ENCODE measurements at places on chromosomes 5 and 9.

GRCh38 chr9:93592008-93592642 is 15.7 kb downstream of the PHF2 start:
- DNase-seq: no peak

GRCh38 chr9:86800681-86801080 is 146.6 kb downstream of the GAS1 start:
- no peak for DNase-seq

GRCh38 chr9:129340427-129341170 is 162.5 kb upstream of the IER5L start:
- DNase-seq: no peak

DNA sequence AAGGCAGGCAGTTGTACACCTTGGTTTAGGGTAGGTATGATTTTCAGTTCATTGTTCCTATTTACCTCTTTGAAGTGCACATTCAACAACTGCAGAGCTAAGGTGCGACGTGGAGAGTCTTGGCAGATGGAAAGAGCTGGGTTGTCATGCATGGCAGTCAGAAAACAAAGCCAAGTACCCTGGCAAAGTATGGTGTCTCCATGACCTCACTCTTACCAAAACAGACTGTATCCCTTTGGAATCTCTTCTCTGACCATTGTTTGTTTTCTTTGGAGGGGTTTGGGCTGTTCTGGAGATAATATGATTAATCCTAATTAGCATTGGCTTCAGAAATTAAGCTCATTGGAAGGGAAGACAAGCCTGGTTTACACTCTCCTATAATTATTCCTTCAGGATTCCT is 665.7 kb downstream of the DNAH5 start:
- DNase-seq: no peak

DNA sequence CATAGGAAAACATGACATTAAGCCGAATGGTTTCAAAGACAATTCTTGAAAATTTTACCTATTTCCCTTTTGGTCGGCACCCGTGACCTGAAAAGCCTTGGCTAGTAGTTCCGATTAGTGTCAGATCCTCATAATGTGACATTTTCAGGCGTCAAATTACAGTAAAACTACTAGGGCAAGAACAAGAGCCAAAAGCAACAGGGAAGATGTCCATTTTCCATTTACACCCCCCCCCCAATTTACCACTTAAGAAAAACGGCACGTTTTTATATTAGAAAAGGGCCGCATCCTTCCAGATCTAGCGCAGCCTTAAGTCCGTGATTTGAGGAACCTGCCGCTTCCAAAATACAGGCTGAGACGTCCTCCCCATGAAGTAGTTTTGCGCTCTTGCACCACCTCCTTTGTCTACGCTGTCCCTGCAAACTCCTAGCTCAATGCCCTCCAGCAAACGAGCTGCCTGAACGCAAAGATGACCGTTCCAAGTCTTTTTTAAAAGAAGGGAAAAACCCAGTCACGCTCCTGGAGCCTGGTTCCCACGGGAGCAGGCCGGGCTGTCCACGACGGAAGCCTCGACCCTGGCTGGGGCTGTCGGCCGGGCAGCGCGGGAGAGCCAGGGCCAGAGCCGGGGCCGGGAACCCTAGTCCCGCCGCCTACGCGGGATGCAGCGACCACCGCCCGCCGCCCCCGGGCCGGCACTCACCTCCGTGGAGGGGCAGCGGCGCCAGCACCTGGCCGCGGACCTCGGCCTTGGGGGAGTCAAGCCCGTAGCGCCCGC is 616 bp downstream of the RNF130 start:
- DNase-seq: peak; percentile 38
